ENCODE measurements at places on chromosomes 3 and 15. TPM values are rescaled to one million over a fixed set of nuclear protein-coding genes. Genes with fewer than 3 reads are reported as not detected.

NRG4 gene
- total RNA-seq = 0.20 TPM

SLC28A1 gene
- not detected for total RNA-seq

ACKR4 gene
- 24.0 TPM for total RNA-seq

P4HTM gene
- total RNA-seq = 56.2 TPM

TMEM207 gene
- not detected for total RNA-seq

CFAP91 gene
- 0.72 TPM for total RNA-seq

CGGBP1 gene
- total RNA-seq = 79.3 TPM

ASB14 gene
- not detected for total RNA-seq

SLC7A14 gene
- total RNA-seq = 0.83 TPM
